DND-41 (cell line): ENCODE measurements at places on chromosomes 13 and 19.

DNA sequence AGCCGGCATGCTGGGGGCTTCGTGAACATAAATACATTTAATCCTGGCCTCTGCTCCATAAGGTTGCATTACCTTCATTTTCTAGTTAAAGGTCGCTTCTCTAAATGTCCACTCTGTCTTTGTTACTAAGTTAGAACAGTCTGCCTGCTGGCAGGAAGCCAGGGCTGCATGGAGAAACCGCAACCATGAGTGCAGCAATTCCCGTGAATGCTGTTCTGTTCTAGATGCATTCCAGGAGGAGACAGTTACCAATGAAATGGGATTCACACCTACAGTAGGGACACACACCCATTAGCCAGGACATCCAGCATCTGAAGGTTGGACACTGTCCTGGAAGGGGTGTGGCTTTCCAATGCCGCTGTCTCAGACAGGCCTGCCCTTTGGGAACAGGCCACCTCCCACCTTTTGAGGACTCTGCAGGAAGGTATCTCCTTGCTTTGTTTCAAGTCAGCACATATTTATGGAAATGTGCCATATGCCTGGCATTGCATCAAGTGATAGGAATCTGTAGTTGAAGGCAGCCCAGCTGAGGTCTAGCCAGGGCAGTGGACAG is 129.7 kb downstream of the SLC7A1 start:
- H3K4me1 ChIP-seq, result no peaks in the 10 kb centered on the region
- H3K27ac ChIP-seq, result no peak overlapping the region
- H3K36me3 ChIP-seq, result no peaks in the 10 kb centered on the region
- H3K27me3 ChIP-seq, result no peaks in the 10 kb centered on the region
- no peak for DNase-seq

GRCh38 chr19:34187011-34187410 is 14.7 kb downstream of the LSM14A start:
- DNase-seq, result no peak
- H3K4me1 ChIP-seq, result no peaks in the 10 kb centered on the region
- peaks cover 4% of the 10 kb centered on the region; the same call in 1 of the 2 replicates for H3K36me3 ChIP-seq
- H3K27ac ChIP-seq, result no peak overlapping the region
- H3K27me3 ChIP-seq, result no peaks in the 10 kb centered on the region

- DNase-seq, result no peak
- H3K36me3 ChIP-seq, result no peaks in the 10 kb centered on the region
- no peak overlapping the region for H3K27ac ChIP-seq
- no peaks in the 10 kb centered on the region for H3K4me1 ChIP-seq
- H3K27me3 ChIP-seq, result no peaks in the 10 kb centered on the region
- no peak overlapping the region for H3K4me3 ChIP-seq
Measured at GRCh38 chr19:33216198-33216830, 9.3 kb downstream of the SLC7A10 start.

- DNase-seq, result no peak
- H3K36me3 ChIP-seq, result no peaks in the 10 kb centered on the region
- no peak overlapping the region for H3K27ac ChIP-seq
- peaks cover 27% of the 10 kb centered on the region for H3K4me1 ChIP-seq
- no peak overlapping the region for H3K4me3 ChIP-seq
Measured at GRCh38 chr13:26021516-26021915, 30.3 kb downstream of the SHISA2 start.
